ENCODE measurements at places on chromosomes 16 and 17.

DNA sequence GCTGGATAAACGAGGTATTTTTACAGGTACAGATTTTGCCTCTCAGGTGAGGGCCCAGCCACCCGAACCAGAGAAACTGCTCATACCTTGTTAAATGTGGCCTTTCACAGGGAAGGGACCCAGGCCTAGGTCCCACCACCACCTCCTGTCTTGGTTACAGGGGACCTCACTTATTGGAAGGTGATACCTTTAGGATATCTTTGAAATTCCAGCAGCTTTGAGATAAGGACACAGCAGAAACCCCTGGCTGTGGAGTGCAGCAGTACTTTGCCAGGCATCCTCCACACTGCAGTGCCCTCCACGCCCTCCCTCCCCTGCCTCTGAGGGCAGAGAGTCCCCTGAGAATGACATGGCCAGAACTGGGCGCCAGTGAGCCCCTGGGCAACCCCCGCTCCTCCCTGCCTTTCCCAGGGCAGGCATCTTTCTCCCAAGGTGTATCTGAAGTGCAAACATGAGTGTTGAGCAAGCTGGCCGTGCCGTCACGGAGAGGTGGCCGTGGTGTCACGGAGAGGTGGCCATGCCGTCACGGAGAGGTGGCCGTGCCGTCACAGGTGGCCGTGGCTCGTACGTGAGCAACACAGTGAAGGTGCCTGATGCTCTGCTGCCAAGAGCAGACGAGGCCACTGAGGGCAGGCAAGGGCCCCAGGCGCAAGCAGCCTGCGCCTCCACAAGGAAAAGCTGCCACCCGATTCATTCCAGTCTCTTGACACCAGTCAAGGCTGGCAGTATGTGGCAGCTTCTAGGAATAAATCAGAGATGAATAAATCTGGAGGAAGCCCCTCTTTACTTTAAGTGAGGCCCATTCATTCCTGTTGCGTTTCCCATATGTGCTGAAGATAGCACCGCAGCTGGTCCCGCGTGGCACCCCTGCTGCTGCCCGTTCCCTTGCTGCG lies 134.5 kb upstream of the CHMP6 start:
- no peak for DNase-seq

DNA sequence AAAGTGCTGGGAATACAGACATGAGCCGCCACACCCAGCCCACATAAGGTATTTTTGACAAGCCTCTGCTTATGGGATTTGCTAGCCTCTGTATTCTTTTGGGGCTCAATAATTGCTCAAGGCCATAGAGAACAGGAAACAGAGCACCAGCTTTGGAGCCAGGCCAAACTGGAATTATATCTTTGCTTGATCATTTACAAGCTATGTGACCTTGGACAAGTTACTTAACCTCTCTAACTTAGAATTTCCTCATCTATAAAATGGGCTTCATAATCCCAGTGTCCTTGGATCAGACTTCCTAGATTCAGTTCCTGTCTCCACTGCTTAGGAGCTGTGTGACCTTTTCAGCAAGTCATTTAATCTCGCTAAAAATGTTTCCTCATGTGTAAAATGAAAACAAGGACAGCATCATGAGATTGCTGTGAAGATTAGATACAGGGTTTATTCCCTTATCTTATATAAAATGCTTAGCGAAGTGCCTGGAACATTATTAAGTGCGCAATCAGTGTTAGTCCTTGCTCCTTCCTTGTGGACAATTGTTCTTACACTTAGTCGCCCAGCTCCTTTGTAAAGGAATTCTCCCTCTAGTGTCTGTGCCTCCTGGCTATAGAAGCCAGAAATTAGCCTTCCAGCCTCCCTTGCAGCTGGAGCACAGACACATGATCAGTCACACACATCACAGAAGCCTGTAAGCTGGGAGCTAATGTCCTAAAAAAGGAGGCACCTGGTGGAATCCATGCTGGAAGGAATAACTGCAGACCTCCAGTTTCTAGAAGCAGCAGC lies 16.6 kb downstream of the KRT9 start:
- DNase-seq: no peak

GRCh38 chr17:21687136-21687953 lies 5.0 kb upstream of the KCNJ18 start:
- no peak for DNase-seq

- DNase-seq: no peak
Measured at GRCh38 chr17:12024327-12024726, 3.6 kb downstream of the MAP2K4 start.

GRCh38 chr16:82379551-82379950 lies 209.5 kb upstream of the MPHOSPH6 start:
- DNase-seq: no peak

DNA sequence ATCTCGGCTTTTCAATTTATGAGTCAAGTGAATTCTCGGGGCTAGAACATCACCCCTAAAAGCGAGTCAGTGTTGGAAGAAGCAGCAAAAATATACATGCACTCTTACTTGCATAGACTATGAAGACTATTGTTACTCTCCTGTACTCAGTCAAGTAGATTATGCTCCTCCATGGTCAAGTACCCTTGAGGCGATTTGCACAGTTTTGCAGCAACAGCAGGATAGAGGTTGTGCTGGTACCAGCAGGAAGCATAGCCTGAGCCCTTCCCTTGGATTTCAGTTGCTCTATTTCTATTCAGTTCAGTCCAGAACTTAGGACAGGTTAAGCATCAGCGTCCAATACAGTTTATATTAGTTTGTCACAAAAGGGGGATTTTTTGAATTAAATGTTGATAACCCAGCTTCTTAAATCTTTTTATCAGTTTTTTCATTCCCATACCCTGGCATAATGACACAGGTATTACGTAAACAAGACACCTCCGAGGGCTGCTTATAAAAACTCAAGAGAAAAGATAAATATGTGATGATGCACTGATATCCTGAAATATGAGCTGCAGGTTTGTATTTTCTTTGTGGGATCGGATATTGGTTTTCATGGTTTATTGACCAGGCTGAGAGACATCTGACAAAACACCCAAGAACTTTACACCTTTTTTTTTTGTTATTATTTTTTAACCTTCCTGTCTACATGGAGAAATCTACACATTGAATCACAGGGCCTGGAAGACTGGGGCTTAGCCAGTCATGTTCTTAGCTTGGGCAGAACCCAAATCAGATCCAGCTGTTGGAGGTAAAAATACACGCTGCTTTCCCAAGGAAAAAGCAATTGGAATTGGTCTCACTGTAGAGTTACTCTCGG lies 144.1 kb downstream of the PITPNC1 start:
- no peak for DNase-seq

GRCh38 chr17:59844884-59845594 lies 47.7 kb downstream of the TUBD1 start:
- DNase-seq: no peak

DNA sequence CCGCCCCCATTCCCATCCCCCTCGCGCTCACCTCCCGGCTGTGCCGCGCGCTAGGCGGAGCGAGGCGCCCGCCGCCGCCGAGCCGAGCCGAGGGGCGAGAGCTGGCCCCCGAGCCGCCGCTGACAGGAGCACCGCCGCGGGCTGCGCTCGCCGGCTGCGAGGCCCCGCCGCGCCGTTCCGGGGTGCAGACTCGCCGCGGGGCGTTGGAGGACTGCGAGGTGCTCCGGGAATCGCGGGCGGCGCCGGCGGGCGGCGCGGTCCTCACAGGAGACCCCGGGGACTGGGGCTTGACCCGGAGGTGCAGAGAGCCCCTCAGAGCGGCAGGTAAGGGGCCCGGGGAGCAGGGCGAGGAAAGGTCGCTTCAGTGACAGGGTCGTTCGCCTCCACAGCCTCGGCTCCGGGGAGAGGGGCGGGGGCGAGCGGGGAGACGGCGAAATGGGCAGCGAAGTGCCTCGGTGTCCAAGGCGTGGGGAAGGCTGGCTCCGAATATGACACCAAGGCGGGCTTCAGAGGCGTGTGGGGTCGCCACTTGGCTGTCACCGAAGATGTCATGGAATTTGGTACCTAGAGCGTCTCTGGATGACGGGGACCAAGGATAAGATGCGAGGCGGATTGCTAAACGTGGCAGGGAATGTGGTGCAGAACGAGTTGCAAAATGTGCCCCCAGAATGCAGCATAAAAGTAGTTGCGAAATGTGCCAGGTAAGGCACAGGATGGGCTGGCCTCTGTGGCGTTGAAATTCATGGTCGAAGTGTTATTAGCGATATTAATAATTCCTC lies 580 bp downstream of the TANC2 start:
- DNase-seq: peak; percentile 23

DNA sequence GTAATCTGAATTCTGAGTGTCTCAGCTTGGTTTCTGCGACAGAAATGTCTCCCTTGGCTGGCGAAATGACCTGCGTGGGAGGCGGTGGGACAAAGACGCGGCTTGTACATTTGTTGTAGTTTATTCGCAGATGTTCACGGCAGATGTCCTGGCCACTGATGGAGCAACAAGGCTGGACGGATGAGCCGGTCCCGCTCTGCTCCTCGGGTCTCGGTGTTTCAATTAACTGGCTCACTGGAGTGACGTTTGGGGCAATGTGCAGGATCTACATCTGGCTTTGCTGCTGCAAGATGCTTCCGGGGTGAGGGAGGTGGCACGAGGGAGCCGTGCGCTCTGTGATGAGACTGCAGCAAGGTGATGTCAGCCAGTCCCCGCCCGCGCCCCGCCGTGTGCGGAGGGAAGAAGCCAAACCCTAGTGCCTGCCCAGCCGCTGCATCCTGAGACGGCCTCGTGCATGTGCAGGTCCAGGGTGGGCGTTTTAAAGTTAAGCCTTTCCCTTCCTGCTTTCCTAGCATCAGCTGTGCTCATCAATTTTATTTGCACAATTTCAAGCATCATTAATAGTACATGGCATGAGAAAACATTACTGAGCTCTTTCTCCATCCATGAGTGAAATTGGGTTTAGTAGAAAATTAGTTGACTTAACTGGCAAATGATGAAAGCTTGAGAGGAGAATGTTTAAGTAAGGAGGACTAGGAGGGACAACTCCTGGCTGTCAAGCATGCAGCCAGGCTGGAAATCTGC lies 44.4 kb downstream of the MGAT5B start:
- DNase-seq: no peak

- DNase-seq: no peak
Measured at GRCh38 chr17:15893658-15894024, 51.3 kb upstream of the ADORA2B start.

GRCh38 chr17:45893725-45894021 lies 681 bp upstream of the MAPT start:
- no peak for DNase-seq

DNA sequence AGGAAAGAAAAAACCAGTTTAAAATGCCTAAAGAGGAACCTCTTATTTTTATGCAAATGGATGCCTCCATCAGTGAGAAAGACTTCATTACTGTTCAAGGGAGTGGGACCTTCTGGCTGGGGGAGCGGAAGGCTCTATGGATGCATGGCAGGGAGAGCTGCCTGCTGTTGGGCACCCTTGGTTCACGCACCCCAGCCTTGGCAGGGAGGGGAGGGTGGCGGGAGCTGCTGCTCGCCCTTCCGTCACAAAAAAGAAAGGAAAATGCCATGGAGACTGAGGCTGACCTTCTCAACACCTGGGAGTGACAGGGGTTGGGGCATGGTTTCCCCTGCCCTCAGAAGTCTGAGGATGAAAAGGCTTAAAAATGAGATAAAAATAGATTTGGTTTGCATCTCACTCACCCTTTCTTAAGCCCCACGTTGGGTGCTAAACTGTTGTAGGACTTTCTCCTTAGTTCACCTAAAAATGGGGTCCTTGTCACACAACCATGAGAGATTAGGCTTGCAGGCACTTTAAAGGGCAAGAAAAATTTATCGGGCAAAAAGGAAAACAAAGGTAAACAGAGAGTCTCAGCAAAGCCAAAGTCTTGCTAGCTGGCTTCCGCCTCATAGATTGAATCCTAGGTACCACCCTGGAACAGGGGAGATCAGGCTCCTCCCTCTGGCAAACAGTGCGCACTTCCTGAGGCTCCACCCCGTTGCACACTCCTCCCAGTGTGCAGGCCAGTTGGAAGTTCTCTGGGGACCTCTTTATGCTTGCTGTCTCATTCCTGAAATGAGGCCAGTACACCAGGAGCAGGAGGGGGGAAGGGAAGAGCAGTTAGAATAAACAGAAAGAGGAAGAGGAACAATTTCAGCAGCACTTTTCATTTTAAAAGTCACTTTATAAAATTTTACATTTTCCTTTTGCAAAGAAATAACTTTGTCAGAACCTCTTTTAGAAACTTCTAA lies 31.6 kb downstream of the PHKB start:
- no peak for DNase-seq

GRCh38 chr17:72404872-72405271 lies 284.1 kb downstream of the SOX9 start:
- no peak for DNase-seq

DNA sequence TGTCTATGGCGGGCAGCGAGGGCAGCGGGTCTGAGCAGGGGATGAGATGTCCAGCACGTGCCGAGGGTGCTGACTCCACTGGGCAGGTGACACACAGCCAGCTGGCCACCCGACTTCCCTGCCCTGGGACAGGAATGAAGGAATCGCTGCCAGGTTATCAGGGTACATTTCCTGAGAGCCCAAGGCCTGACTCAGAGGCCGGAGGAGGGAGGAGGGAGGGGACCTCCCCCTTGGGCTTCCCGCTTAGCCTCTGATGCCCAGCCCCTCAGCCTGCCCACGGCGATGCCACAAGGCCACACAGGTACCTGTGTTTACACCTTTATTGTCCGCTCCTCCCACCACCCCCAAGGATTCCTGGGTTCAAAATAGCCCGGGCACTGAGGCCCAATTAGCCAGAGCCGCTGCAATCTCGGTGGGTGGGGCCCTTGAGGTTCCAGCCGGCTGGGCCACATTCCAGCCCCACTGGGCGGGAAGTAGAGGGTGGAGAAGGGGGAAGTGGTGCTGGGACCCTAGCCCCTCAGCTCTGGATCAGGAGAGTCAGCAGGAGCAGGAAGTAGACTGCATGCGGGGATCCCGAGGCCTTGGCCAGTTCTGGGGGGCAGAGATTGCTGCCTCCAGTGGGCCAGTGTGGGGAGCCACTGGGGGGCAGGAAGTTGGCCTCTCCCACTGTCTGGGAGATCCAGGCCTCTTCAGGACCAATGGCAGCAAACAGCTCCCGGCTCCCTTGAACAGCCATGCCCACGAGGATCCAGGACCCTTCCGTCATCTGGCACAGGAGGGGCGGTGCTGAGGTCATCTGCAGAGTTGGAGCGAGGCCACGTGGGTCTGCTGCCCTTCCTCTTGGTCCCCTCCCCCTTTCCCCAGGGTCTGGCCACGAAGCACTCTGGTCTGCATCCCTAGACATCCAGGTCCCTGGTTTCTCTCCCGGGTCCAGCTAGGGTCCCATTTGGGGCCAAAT lies 3.4 kb upstream of the PRSS8 start:
- DNase-seq: no peak

GRCh38 chr17:12624211-12624610 lies 41.5 kb upstream of the MYOCD start:
- no peak for DNase-seq

GRCh38 chr16:20073203-20074098 lies at the start of gene GPR139:
Gene GPR139, minus strand, starts transcription at chr16:20073890. Its CDS starts 274 bp downstream, at chr16:20073616.
- DNase-seq: no peak

- DNase-seq: no peak
Measured at GRCh38 chr16:56889206-56889605, 24.2 kb downstream of the SLC12A3 start.
